ENCODE measurements at places on chromosomes 16 and 17. TPM values are rescaled to one million over a fixed set of nuclear protein-coding genes. Genes with fewer than 3 reads are reported as not detected.
A peak's percentile ranks its signal among the peaks of the same experiment; 100 is the strongest.

Gene CEP112
- 1.5 TPM for total RNA-seq

DNA sequence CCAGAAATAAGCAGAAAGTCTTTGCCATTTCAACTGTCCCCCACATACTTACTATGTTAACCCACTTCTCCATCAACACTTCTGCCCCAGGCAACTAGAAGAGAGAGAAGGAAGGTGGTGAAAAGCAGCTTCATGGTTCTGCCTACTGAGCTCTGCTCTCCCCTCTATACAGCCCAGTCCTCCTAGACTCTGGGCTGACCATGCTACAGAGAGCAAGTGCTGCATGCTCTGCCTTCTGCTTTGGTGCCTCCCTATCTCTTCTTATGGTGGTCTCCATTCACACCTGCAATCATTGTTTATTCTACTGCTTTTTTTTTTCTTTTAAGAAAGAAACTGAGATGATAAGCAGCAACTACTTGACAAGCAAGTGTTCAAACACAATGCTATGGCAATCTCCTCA, 20.3 kb upstream of the CD300E start:
- DNase-seq = no peak

DNA sequence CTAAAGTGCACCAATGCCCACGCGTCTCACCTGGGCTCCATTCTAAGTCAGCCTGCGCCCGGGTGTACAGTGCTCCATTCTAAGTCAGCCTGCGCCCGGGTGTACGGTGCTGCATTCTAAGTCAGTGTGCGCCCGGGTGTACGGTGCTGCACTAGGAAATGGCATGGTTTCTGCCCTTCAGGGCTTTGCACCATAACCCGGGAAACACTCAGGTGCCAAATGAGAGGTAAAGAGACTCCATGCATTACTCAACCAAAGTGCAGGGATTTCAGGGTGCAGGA, 29.2 kb upstream of the FASN start:
- DNase-seq = no peak

DNA sequence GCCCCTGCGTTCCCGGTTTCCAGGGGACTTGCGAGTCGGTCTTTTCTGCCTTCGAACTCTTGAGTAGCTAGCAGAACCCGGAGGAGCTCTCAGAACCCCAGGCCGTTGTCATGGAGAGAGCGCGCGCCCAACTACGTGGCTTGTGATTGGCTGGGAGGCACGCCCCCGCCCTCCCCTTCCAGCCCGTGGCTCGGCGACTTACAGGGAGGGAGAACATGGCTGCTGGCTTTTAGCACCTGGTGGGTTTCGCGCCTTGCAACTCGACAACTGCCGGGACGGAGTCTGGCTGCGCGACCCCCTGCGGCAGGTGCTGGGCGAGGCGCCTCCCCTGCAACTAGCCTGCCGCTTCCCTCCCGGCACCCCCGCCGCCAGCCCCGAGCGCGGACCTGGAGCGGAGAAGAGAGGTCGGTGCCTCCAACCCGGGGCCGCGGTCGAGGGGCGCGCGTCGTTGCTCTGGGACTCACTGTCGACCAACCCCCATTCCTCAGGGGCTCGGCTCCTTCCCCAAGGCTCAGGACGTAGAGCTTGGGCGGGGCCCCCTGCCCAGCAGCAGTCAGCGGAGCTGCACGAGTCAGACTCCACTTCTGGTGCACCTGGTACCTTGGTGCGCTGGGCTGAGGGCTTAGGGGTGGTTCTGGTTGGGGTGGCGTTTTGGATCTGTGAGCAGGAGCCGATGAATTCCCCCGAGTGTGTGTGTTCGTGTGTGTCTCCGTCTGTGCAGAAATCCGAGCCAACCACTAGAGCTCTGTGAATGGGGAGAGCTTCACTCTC, 9.0 kb upstream of the ZFP90 start:
- DNase-seq = peak; percentile 90

- no peak for DNase-seq
These were observed 1.9 kb downstream of the HS3ST4 start for GRCh38 chr16:25693631-25694030.

Data from CD8-positive, alpha-beta T cell (primary cell).